Activated CD4-positive, alpha-beta memory T cell treated with anti-CD3 and anti-CD28 coated beads, Interleukin-2, amount 10 ng/mL, durations not matched to agents 7 days and 5 days (primary cell): ENCODE measurements at places on chromosomes 5 and 9. TPM values are rescaled to one million over a fixed set of nuclear protein-coding genes. Genes with fewer than 3 reads are reported as not detected.

Gene CSF1R
- not detected for total RNA-seq

DNA sequence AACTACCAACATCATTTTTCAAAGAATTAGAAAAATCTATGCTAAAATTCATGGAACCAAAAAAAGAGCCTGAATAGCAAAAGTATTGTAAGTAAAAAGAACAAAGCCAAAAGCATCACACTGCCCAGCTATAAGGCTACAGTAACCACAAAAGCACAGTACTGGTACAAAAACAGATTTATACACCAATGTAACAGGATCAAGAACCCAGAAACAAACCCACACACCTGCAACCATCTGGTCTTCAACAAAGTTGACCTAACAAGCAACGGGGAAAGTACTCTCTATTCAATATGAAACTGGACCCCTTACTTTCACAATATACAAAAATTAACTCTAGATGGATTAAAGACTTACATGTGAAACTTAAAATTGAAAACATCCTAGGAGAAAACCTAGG lies 94.2 kb upstream of the TARS1 start:
- H3K27me3 ChIP-seq: no peaks in the 10 kb centered on the region
- H3K4me1 ChIP-seq: no peaks in the 10 kb centered on the region
- no peak overlapping the region for H3K4me3 ChIP-seq
- H3K27ac ChIP-seq: no peak overlapping the region
- no peak for DNase-seq
- no peaks in the 10 kb centered on the region for H3K36me3 ChIP-seq

DNA sequence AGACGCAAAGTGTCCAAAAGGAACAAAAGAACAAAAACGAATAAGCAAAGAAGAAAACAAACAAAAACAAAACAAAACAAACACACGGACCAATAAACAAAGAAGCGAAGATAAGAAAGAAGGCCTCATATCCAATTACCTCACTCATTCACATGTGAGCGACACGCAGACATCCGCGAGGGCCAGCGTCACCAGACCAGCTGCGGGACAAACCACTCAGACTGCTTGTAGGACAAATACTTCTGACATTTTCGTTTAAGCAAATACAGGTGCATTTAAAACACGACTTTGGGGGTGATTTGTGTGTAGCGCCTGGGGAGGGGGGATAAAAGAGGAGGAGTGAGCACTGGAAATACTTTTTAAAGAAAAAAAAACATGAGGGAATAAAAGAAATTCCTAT lies 28.3 kb upstream of the WWC1 start:
- no peaks in the 10 kb centered on the region for H3K4me1 ChIP-seq
- no peaks in the 10 kb centered on the region for H3K36me3 ChIP-seq
- no peak for DNase-seq
- H3K4me3 ChIP-seq: no peak overlapping the region

Gene FIBCD1
- total RNA-seq: not detected

DNA sequence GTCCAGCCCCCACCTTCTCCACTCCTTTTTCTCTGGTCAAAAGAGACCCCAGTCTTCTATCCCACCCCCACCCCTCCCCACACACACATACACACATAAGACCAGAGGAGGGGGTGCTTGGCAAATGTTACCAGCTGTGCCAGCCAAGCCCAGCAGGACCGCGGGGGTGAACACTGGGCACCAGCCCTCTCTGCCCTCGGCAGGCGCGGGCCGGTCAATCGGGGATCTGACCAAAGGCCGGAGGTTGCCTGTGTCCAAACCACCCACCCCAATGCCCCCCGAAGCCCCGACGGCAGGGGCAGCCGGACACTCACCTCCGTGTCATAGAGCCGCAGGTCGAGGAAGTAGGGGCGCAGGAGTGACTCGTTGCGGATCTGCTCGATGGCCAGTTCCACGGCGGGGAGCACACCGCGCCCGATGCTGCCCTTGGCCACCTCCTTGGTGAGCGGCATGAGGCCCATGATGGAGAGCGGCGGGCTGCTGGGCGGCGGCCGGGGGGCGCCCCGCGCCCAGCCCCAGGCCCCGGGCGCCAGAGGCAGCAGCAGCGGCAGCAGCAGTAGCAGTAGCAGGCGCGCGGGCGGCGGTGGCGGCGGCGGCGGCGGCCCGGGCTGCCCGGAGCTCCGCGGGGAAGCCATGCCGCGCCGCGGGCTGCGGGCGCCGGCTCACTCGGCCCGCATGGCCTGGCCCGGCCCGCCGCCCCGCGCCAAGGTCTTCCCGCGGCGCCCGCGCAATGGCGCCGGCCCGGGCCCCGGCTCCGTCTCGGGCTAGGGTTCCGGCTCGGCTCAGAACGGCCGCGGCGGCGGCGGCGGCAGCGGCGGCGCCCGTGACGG lies 417 bp downstream of the GABBR2 start:
- H3K27ac ChIP-seq: no peak overlapping the region
- H3K4me1 ChIP-seq: peaks cover 3% of the 10 kb centered on the region
- DNase-seq: no peak
- H3K27me3 ChIP-seq: peaks cover 69% of the 10 kb centered on the region

Gene TBC1D13
- total RNA-seq: 21.4 TPM

DNA sequence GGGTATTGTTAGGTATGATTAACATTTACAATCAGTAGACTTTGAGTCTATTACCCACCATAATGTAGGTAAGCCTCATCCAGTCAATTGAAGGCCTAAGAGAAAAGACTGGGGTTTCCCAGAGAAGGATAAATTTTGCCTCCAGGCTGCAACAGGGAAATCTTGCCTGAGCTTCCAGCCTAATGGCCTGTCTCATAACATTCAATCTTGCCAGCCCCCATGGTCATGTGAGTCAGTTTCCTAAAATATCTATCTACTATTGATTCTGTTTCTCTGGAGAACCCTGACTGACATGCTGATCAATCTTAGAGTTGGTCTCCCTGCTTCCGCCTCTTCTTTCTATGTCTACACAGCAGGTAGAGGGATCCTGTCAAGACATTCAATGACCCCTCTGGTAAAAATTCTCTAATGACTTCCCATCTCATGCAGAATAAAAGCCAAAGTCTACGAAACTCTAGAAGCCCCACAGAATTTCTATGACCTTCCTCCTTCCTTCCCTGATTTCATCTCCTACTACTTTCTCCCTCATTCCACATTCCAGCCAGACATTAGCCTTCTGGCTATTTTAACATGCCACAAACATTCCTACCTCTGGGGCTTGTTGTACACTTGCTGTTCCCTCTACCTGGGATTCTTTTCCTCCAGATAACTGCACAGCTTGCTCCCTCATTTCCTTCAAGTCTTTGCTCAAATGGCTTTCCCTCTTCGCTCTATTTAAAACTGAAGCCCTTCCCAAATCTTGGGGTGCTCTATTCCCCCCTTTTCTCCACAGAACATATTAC lies 60.2 kb downstream of the FBXW11 start:
- H3K4me3 ChIP-seq: no peak overlapping the region
- no peak for DNase-seq
- no peak overlapping the region for H3K27ac ChIP-seq
- H3K27me3 ChIP-seq: no peaks in the 10 kb centered on the region

- H3K4me1 ChIP-seq: peaks cover 21% of the 10 kb centered on the region
- no peak overlapping the region for H3K4me3 ChIP-seq
- H3K27me3 ChIP-seq: no peaks in the 10 kb centered on the region
- no peak for DNase-seq
- peaks cover 35% of the 10 kb centered on the region for H3K36me3 ChIP-seq
These were observed 5.6 kb downstream of the IDNK start for GRCh38 chr9:83628540-83628939.

GRCh38 chr5:103674739-103675138 lies 112.2 kb upstream of the NUDT12 start:
- no peaks in the 10 kb centered on the region for H3K4me1 ChIP-seq
- no peak for DNase-seq
- no peaks in the 10 kb centered on the region for H3K36me3 ChIP-seq
- H3K4me3 ChIP-seq: no peak overlapping the region
- no peak overlapping the region for H3K27ac ChIP-seq

DNA sequence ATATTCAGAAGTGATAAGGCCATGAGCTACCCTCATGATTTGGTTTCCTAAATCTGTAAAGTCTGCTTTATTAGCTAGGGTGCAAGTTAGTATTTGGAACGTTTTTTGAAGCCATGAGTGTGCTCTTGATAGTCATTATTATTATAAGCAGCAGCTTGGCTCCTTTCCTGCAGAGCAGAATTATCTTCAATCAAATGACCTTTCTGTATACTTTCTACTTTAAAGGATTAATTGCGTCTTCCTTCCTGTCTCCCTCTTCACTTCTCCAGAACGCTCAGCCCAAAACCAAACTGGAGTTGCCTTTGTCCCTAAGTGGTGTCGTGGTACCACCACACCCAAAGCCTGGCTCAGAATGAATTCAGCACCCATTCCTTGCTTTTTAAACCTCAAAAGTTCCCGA lies 211.3 kb downstream of the ARHGAP26 start:
- peaks cover 80% of the 10 kb centered on the region for H3K4me1 ChIP-seq
- H3K36me3 ChIP-seq: peaks cover 14% of the 10 kb centered on the region
- no peak for DNase-seq
- peak overlapping the region; percentile 67 for H3K27ac ChIP-seq
- no peaks in the 10 kb centered on the region for H3K27me3 ChIP-seq
- H3K4me3 ChIP-seq: no peak overlapping the region

GRCh38 chr5:54492178-54492577 lies 25.4 kb upstream of the SNX18 start:
- H3K4me3 ChIP-seq: no peak overlapping the region
- no peaks in the 10 kb centered on the region for H3K36me3 ChIP-seq
- no peaks in the 10 kb centered on the region for H3K4me1 ChIP-seq
- no peak for DNase-seq
- H3K27ac ChIP-seq: no peak overlapping the region
- H3K27me3 ChIP-seq: peaks cover 9% of the 10 kb centered on the region

- H3K27me3 ChIP-seq: no peaks in the 10 kb centered on the region
- no peak for DNase-seq
- no peak overlapping the region for H3K27ac ChIP-seq
- no peaks in the 10 kb centered on the region for H3K4me1 ChIP-seq
- H3K36me3 ChIP-seq: no peaks in the 10 kb centered on the region
These were observed 675.2 kb downstream of the ACTL7B start for GRCh38 chr9:108180541-108180940.
